Stimulated activated CD8-positive, alpha-beta memory T cell treated with anti-CD3 and anti-CD28 coated beads, Interleukin-15, amount 100 ng/mL, for 24 hours (primary cell): ENCODE measurements at places on chromosomes 1 and 21.

DNA sequence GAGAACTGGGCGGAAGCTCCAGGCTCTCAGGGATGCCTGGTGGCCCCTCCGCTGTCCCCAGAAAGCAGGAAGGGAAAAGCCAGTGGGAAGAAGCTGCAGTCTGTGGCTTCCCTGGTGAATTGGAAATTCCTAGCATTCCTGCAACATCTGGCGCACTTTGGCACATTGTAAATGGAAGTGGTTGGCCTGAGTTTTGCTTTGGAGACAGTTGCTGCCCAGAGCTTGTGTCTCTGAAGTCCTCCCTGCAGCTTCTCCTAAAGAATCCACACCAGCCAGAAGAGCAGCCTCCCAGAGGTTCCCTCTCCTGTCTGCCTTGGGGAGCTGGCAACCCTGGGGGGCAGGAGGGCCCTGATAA lies 48.2 kb downstream of the ARHGEF10L start:
- DNase-seq = no peak

- DNase-seq = no peak
Measured at GRCh38 chr1:23369335-23370013, at the start of gene ZNF436. TSS of gene ZNF436 (minus strand) at chr1:23369836. CDS start at chr1:23368005, 1,831 bp downstream.

- DNase-seq = no peak
Measured at GRCh38 chr1:233020426-233020825, 70.0 kb downstream of the NTPCR start.

GRCh38 chr1:147603986-147604385 lies 62.7 kb downstream of the BCL9 start:
- DNase-seq = no peak

GRCh38 chr1:52368383-52369172 lies 2.6 kb upstream of the CC2D1B start:
- no peak for DNase-seq

DNA sequence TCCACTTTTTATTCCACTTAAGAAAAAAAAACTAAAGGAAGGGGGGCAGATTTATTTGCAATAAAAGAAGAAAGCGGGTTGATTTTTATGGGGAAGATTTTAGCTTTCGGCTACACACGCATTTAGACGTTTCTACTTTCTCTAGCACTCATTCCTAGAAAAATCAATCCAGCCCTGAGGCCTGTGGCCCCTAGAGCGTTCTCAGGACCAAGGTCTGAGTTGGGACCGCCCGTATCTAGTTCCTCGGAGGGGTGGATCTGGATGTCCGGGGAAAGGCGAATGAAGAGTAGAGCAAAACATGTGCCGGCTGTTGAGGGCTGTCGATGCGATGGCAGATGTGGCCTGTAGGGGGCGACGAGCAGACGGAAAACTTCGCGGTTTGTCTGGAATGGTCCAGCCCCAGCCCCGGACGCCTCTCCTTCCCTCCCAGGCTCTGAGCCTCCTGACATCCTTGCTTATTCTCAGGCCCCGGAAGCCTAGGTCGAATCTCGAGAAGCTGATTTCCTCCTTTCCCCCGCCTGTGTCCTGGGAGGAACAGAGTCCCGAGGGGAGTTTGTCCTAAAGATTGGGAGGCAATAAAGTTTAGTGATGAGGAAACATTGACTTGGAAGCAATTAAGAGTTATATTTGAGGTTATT lies 5.2 kb downstream of the FOXD3 start:
- DNase-seq = no peak

DNA sequence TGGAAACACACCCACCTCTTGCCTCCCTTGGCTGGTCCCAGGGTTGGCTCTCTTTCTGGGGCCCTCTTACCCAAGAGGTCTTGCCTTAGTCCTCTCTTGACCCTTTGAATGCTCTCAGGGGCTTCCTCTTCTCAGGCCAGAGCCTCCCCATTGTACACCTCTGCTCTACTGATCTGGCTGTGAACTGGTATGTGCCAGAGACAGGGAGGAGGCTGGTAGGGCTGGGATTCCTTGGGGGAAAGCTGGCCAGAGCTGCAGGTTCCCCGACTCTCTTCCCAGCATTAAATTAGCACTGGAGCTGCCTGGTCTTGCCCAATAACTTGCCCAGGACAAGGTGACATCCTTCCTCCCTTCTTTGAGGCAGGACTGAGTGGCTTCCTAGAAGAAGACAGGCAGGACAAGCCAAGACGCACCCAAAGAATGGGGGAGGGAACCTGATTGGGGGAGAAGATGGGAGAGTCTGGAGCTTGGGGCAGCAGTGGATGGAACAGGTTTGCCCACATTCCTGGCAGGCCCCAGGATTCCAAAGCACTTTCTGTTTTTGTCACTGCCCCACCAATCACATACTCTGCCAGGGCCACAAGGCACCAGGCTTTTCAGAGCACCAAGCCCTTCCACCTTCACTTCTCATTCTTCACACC lies 37.2 kb upstream of the CITED4 start:
- no peak for DNase-seq

- DNase-seq = no peak
Measured at GRCh38 chr21:44506279-44507255, 33.4 kb downstream of the KRTAP10-1 start.

GRCh38 chr1:150841626-150842025 lies 33.6 kb upstream of the CTSK start:
- DNase-seq = no peak

DNA sequence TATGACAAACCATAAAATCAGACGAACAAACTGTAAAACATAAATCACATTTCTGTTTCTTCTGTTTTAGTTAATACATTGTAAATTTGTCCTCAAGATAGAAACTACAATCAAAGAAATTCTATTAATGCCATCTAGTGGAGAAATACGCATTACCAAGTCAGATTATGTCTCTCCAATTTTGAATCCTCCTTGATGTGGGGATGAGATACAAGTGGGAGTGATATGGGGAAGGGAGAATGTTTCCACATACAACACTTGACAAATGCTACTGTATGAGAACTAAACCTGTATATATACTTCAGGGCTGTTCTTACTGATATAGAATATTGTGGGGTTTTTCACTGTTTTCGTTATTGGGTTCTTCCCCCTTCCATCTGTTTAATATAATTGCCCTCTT lies 2.6 kb downstream of the HFM1 start:
- no peak for DNase-seq

- DNase-seq = peak; percentile 46
Measured at GRCh38 chr21:32411350-32412161, 950 bp upstream of the EVA1C start.

GRCh38 chr1:170511038-170511437 lies 20.9 kb upstream of the GORAB start:
- DNase-seq = no peak

- DNase-seq = no peak
Measured at GRCh38 chr1:75265792-75266191, 131.6 kb downstream of the LHX8 start.

- no peak for DNase-seq
Measured at GRCh38 chr1:157110003-157110402, 10.4 kb upstream of the ETV3L start.

- no peak for DNase-seq
Measured at GRCh38 chr1:183572721-183573120, 17.5 kb downstream of the NCF2 start.

DNA sequence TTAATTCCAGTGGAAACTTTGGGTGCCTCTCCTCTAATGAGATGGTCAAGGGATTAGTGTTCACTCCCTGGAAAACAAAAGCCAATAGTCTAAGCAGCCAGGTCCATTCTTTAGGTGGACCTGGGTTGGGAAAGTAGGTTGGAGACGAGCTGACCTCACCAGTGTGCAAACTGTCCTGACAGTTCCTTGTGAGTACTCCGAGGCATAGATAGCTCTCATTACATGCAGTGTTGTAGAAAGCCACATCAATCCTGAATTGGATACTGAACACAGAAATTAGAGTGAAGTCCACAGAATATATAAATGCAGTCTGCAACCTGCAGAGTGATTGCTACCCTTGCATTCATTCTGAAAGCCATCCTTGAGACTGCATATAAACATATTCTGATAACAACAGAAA lies 675.1 kb upstream of the CXADR start:
- no peak for DNase-seq

GRCh38 chr21:32484706-32485380 lies 72.3 kb downstream of the EVA1C start:
- DNase-seq = no peak

- no peak for DNase-seq
Measured at GRCh38 chr1:48665708-48666407, 110.8 kb downstream of the BEND5 start.

GRCh38 chr1:206723805-206724472 lies 39.2 kb downstream of the MAPKAPK2 start:
- no peak for DNase-seq

DNA sequence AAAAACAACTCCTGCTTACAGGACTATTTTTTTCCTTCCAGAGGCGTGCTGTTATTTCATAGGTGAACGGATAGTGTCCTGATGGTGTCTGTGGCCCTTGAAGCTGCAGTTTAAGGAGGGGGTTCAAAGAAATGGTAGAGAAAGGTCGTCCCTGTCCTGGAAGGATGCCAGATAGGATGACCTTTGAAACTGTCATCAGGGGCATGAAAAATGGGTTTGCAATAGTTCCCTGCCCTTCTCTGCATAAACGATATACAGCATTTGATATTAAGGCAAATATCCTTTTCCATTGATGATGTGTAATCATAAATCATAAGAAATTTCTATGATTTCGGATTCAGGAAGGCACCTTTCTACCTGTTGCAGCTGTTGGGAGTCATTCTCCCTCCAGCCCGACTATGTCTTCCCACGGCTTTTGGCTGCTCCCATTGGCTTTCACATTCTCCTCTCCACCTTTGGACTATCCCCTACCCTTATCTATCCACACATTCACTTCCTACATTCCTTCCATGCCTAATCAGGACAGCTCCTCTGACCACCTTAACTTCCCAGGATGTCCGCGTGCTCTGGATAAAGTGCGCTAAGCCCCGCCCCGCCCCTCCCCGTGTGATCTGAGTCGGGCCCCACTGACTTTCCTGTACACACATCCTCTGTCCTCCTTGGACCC lies 209.8 kb downstream of the DISC1 start:
- DNase-seq = no peak

- DNase-seq = no peak
Measured at GRCh38 chr1:39980555-39981313, 25.8 kb downstream of the MFSD2A start.

DNA sequence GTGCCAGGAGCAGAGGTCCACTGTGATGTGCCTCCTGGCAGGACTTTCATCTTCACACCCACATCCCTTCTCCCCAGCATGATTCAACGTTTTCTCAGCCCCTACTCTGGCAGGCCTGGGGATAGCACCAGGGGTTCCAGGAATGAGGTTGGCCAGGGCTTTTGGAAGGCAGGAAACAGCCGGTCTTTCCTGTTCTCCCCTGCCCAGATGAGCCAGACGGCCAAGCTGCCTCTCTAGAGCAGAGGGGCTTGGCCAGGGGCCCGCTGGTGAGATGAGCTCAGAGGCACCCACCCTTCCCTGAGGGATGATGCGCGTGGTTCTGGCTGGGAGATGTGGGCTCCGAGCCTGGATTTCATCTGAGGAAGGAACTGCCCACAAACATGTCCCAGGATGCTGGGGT lies 4.3 kb upstream of the MFAP2 start:
- no peak for DNase-seq

GRCh38 chr1:63557365-63557987 lies 34.2 kb downstream of the EFCAB7 start:
- DNase-seq = no peak

DNA sequence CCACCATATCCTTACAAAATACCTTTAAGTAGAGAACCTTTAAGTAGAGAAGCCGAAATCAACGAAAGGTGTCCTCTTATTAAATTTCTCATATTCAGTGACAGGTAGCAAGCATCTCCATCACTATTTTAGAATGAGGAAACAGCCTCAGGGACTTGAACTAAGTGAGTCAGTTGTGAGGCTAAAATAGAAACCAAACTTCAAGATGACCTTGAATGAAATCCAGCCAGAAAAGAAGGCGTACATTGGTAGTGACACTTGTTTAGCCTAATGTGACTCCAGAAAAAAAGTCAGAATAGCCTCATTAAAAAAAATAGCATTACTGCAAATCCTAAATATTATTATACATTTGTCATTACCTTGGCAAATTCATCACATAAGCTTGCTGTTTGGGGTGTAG lies 20.1 kb downstream of the RGS8 start:
- DNase-seq = no peak

DNA sequence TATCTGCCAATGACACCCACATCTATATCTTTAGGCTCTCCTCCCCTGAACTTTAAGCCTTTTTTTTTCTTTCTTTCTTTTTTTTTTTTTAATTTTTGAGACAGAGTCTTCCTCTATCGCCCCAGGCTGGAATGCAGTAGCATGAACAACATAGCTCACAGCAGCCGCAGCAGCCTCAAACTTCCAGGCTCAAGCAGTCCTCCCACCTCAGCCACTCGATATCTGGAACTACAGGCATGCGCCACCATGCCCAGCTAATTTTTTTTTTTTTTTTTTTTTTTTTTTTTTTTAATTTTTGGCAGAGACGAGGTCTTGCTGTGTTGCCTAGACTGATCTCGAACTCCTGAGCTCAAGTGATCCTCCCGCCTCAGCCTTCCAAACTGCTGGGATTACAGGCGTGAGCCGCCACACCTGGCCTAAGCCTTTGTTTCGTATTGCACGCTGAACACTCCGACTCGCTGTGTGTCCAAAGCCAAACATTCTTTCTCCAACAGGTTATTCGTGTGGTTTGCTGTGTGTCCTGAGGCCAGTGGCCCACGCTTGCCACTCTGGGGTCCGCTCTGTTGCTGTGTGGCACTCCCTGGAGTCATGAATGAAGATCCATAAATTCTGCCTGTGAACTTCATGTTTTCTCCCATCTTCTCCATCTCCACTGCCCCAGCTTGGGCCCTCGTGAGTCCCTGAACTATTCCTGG lies 119.4 kb downstream of the CAMTA1 start:
- no peak for DNase-seq

DNA sequence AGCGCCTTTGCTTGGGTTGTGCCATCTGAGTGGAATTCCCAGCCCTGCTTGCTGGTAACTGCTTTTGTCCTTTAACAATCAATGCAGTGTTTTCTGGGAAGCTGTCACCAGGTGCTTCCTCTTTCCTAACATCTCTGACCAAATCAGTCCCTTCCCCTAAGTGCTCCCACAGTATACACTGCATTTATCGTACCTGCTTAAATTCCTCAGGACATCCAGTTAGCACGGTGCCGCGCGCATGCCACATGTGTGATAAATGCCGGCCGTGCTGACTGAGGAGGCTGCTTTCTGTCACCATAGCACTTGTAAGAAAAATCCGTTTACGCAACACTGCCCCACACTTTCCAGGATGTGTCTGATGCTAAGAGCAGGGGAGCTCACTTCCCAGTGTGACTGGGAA lies 115.4 kb downstream of the BCAR3 start:
- no peak for DNase-seq

GRCh38 chr1:62306065-62306464 lies 13.2 kb downstream of the KANK4 start:
- DNase-seq = no peak

GRCh38 chr1:172408958-172409357 lies 11.5 kb upstream of the C1orf105 start:
- DNase-seq = no peak
